ENCODE measurements at places on chromosomes 12 and 14. TPM values are rescaled to one million over a fixed set of nuclear protein-coding genes. Genes with fewer than 3 reads are reported as not detected.

DNA sequence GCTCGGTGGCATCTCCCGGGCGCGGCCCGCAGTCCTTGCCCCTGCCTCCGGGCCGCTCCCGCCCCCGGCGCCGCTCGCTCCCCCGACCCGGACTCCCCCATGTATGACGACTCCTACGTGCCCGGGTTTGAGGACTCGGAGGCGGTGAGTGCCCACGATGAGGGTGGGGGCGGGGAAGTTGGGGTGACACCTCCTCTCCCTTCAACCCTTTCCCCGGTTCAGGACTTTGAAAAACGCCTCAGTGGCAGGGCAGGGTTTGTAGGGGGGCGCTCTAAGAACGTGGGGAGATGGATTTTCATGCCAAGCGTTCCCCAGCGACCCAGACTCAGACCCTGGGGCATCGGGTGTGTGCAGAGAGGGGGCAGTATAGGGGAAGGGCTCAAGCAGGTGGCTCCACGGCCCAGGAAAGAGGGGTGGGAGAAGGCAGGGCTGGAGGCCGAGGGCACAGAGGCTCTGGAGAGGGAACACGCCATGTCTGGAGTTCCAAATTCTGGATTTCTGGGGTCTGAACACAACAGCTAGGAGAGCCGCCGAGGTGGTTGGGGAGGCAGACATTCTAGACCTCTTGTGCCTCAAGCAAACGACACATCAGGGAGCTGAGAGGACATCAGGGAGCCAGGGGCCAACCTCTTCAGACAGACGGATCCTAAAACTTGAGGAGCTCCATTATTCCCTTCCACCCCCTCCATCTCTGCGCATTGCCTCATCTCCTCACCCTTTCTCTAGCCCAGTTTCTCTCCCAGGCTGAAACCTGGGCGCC lies 715 bp downstream of the CACNB3 start:
- DNase-seq, result peak; percentile 56

DNA sequence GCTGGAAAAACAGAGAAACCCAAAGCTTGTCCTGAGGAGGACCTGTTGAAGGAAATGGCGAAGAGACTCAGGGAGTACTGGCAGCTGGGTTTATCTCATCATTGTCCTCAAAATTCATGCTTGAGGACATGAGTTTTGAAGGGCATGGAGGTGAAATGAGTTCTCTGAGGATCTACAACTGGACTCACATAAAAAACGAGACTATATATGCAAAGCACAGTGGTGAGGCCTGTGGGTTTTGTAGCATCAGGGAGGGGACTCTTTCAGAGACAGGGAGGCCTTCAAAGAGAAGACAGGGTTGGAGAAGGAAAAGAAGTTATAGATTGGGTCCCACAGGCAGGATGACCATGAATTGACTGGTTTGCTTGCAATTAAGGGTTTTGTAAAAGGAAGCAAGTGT lies 71.3 kb upstream of the SCN8A start:
- no peak for DNase-seq

DNA sequence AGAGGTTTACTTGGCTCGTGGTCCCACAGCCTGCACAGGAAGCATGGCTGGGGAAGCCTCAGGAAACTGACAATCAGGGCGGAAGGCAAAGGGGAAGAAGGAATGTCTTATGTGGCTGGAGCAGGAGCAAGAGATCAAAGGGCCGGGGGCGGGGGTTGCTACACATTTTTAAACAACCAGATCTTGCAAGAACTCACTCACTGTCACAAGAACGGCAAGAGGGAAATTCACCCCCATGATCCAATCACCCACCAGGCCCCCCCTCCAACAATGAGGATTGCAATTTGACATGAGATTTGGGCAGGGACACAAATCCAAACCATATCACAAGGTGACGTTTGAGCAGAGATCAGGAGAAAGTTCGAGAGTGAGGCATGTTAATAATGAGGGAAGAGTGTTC lies 163.7 kb upstream of the RPH3A start:
- no peak for DNase-seq

DNA sequence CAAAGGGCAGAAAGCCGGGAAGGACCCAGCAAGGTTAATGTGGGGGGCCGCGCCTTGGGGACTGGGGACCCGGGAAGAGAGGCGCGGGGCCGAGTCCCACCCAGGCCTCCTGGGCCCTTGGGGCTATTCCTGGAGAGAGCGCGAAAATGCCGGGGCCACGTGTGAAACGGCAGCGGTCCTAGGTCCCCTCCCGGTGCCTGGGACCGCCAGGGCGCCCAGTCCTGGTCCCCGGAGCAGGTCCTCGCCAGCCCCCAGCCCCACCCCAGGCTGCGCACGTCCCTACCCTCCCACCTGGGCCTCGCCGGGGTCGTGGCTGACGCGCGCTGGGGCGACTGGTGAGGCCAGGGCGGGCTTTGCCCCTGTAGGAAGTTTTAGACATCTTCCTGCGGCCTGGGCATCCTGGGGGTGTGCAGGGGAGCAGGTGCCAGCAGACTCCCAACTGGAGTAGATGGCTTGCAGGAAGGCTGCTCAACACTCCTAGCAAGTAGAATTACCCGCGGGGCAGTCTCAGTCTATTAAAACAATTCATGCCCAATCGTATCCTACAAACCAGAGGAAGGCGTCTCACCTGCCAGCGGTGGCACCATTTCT lies 708 bp downstream of the FAR2 start:
- peak; percentile 10 for DNase-seq

DNA sequence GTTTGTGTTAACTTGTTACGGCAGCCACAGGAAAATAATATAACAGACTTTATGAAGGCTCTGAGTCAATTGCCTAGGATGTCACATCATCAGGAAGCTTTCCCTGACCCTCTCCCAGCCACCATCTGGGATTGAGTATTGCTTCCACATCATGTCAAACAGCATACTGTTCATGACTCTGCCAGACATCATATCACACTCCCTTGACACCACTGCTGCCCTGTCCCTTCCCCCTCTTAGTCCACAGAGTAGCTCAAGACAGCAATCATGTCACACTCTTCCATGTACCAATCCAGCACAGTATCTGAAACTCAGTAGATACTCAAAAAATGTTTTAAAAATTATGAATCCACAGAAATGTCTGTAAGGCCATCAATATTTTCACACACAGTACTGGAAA lies 168.0 kb downstream of the PIK3C2G start:
- no peak for DNase-seq

DNA sequence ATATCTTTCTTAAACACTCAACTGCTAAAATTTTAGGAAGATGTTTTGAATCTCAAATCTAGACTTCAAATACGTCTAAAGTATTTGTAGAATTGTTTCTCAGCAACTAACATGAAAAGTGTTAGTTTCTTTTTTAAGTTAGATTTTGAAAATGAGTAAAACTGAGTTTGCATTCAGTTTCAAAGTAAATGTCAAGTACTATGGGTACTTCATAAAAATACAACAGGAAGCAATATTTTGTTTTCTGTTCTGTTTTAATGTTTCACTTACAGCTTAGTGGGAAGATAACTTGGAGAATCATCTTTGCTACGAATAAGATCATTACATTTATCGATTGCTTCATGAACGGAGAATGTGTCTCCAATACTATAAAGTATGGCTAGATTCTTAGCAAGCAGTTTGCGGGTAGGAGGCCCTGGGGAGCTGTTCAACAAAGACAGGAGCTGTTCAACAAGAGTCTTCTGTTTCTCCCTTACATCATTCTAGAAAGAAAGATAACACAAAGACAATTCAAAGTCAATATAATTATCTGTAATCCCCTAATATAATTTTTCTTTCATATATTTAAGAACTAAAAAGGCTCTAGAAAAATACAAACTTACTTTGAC lies 20.2 kb downstream of the HEATR5A start:
- no peak for DNase-seq

DNA sequence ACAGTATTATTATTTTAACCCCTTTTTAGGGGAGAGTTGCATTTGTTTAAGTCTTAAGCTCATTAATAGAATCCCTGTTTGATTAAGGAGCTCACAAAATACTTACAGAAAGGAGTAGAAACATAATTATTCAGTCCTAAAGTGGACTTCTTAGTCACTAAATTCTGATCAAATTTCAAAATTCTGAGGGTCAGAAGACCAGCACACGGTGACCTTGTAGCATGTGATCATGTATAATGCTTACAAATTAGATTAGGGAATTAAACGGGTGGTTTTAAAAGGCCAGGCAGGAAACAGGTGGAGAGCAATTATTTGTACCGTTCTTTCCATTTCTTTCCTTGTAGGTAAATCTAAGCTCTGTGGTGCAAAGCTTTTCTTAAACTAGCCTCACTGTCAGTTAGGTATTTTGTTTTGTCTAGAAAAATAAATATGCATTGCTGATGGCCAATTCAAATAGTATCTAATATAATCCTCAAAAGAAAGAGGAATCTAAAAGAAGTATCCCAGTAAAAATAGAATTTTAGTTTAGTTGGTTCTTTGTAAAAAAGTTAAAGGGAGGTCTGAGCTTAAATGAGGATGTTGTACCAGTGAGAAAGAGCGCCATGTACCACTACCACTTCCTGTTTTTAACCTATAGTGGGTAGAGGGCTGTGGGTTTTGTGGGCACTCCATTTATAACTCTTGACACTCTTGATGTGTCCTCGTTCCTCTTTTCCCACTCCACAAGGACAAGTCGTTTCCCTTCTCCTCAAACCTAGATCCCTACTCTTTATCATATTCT lies 51.1 kb downstream of the SLC38A1 start:
- peak; percentile 83 for DNase-seq

SIX4 gene
- total RNA-seq, result 0.02 TPM

ZFHX2 gene
- 1.1 TPM for total RNA-seq

KRT3 gene
- not detected for total RNA-seq
